SK-MEL-5 (cell line): ENCODE measurements at places on chromosomes 11 and 22.

- peak; percentile 64 for DNase-seq
These were observed 4.6 kb downstream of the TRABD start for GRCh38 chr22:50190182-50190940.

DNA sequence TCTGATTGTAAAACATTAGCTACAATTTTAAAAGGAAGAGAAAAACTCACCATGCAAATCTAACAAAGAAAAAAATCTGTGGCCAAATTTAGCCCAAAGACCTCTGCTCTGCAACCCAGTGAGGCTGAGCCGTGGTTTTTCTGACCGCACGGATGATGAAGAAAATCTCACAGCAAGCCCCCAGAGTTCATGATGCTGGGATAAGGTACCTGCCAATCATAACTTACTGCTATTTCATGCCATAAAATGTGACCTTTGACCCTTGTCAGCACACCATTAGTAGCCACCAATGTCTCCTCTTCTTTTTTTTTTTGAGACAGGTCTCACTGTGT, 11.1 kb downstream of the CERK start:
- no peak for DNase-seq

DNA sequence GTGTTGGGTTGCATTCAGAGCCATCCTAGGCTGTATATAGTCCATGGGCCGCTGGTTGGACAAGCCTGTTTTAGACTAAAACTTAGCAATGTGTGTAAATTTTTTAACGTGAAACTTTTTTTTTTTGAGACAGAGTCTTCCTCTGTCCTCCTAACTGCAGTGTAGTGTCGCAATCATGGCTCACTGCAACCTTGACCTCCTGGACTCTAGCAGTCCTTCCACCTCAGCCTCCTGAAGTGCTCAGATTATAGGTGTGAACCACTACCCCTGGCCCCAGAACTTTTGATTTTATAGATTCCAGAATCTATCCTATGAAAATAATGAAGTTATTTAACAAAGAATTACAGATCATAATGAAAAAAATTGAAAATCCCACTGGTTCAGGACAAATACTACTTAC, 29.9 kb upstream of the PANX2 start:
- DNase-seq = no peak

- no peak for DNase-seq
These were observed 88.5 kb downstream of the ZBTB16 start for GRCh38 chr11:114148013-114148382.

DNA sequence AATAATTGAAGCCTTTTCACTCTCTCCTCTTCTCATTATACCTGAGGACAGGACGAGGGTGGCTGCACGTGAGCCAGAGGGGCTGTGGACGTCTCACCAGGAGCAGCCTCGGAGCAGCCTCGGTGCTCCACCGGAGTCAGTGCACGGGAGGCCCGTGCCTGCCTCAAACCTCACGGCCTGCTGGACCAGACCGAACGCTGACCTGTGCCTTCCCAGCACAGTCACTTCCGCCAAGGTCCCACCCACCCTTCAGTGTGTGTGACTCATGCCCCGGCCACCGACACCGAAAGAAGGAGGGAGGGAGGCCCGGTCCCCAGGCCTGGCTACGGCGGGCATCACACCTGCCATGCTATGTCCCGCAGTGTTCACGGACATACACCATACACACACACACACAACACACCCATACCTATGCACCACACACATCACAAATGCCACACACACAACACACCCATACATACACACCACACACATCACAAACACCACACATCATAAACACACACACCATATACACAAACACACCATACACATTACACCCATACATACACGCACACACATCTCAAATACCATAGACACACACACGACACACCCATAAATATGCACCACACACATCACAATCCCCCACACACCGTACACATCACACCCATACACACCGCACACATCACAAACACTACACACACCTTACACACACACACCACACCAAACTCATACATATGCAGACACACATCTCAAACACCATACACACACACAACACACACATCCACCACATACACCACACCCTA, 1506.5 kb downstream of the TBC1D22A start:
- DNase-seq = no peak

- DNase-seq = no peak
These were observed 6.9 kb upstream of the NLRP6 start for GRCh38 chr11:271319-271715.

GRCh38 chr11:2702771-2703362, 3.1 kb upstream of the KCNQ1OT1 start:
- no peak for DNase-seq

- no peak for DNase-seq
These were observed 26.3 kb downstream of the NLRP14 start for GRCh38 chr11:7046474-7047175.
